ENCODE measurements at places on chromosomes 13 and 19.

DNA sequence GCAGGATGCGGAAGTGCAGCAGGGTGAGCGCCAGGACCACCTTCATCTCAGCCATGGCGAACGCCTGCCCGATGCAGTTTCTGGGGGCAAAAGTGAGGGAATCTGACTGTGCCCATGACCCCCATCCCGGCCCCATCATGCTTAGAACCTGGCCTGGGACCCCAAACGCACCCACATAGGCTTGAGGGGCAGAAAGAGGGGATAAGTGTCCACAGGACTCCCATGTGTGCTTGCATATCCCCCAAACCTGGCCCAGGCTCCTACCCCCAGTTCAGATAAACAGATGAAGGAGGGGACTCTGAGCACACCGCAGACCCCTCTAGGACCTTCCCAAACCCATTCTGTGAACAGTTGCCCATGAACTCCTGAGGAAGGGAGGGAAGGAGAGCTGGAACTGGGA, 16.0 kb upstream of the CYP4F2 start:
- DNase-seq = no peak

DNA sequence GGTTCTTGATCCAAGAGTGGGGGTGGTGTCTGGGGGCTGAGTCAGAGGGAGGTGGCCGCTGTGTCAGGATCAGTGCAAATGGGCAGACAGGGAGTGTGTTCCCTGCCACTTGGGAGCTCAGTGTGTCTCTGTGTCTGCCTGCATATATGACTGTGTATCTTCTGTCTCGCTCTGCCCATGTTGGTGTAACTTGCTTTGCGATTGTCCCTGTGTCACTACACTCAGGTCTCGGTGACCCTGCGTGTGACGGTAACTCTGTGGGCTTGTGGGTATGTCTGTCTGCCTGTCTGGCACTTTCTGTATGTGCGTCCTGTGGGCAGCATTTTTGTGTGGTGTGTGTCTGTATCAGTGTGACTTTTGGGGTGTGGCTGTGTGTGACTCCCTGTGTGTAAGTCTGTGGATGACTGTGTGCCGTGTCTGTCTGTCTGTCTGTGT, 8.2 kb upstream of the ERFL start:
- no peak for DNase-seq

GRCh38 chr13:20301015-20301402, 68.9 kb upstream of the GJB6 start:
- no peak for DNase-seq

- no peak for DNase-seq
Measured at GRCh38 chr19:13765395-13766094, 1.2 kb downstream of the MRI1 start.

DNA sequence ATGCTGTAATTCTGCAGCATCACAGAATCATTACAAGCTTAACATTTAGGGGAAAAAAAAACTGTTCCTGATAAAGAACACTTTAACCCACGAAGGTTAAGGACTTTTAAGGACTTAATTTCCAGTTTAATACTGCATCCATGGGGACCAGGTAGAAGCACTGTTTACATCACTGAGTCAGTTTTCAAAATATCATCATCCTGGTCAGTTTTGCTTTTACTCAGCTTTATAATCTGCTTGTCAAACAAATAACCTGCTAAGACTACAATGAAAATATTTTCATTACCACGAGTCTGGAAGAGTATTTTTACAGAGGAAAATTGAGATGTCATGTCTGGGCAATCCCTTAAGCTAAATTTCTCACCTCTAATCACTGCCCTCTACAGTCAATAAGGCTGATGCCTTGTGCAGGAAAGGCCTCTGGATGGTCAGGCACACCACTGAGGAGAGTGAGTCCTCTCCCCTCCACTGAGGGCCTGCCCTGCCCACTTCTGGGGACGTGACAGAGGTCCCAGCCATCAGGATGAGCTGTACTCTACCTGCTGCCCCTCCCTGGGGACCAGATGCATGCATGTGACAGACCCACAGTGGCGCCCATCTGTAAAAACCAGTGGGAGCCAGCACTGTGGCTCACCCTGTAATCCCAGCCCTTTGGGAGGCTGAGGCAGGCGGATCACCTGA, 31.0 kb downstream of the FOXO1 start:
- no peak for DNase-seq

GRCh38 chr19:574658-575526, 2.5 kb downstream of the BSG start:
- peak; percentile 51 for DNase-seq

DNA sequence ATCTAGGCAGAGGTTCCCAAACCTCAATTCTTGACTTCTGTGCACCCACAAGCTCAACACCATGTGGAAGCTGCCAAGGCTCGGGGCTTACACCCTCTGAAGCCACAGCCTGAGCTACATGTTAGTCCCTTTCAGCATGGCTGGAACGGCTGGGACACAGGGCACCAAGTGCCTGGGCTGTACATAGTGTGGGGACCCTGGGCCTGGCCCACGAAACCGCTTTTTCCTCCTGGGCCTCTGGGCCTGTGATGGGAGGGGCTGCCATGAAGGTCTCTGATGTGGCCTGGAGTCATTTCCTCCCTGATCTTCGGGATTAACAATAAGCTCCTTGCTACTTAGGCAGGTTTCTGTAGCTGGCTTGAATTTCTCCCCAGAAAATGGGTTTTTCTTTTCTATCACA, 108.1 kb downstream of the HS6ST3 start:
- no peak for DNase-seq

DNA sequence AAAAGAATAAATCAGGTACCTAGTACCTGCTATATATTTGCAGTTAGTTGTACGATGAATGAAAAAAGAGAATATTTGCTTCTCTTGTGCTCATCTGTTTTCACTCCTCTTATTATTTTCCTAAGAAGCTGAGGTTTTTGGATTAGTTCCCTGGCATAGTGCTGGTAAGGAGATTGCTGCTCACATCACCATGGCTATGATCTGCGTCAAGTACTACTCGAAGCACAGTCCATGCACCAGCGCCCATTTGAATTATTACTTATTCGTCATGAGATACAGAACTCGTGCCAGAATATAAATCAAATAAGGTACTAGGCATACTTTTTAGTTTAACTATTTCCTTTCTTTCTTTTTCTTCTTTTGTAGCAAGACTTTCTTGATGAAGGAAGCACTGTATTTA, 7.1 kb downstream of the SERTM1 start:
- DNase-seq = peak; percentile 6

DNA sequence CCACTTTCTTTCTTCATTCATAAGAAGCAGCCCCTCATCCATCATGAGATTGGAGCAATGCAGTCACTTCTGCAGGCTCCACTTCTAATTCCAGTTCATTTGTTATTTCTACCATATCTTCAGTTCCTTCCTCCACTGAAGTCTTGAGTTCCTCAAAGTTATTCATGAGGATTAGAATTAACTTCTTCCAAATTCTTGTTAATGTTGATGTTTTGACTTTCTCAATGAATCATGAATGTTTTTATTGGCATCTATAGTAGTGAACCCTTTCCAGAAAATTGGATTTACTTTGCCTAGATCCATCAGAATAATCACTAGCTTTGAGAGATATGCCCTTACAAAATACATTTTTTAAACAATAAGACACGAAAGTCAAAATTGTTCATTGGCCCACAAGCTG, 2567.7 kb upstream of the PCDH20 start:
- peak; percentile 9 for DNase-seq

- no peak for DNase-seq
Measured at GRCh38 chr19:35119578-35120155, 4.0 kb downstream of the FXYD3 start.

DNA sequence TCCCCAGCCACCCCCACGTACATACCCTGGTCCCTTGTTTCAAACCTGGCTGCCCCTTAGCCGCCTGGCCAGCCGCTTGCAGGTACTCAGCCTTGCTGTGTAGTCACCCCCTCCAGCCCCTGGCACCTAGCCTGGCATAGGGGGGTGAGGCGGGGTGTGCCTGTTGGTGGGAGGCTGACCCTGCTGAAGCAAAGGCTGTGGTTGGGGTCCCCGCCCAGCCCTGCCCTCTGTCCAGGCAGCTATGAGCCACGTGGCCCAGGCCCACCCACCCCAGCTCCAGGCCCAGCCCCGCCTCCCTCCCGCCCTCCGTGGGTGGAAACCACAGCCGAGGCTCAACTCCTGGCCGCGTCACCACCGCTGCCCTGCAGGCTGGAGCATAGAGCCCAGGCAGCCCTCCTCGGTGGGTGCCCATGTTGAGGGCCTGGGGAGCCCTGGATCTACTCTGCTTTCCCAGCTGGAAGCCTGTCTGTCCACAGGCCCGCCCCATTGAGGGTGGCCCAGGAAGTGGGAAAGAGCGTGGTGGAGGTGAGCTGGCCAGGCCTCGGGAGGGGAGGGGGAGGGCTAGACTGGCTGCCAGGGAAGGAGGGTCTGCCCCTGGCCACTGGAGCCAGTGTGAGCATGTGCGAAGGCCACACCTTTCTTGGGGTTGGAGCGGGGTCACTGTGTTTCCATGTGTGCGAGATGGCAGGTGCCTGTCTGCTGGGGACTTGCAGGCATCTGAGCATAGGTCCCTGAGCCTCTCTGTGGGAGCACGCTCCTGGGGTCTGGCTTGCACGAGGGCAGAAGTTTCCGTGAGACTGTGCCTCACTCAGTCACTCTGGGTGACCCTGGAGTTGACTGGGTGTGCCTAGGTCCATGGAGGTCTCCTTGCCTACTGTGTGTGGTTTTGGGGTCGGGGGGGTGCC, 31.0 kb downstream of the PAK4 start:
- no peak for DNase-seq

GRCh38 chr13:35700671-35701070, 224.2 kb upstream of the MAB21L1 start:
- DNase-seq = no peak

GRCh38 chr13:32135056-32135390, 103.4 kb downstream of the FRY start:
- no peak for DNase-seq

DNA sequence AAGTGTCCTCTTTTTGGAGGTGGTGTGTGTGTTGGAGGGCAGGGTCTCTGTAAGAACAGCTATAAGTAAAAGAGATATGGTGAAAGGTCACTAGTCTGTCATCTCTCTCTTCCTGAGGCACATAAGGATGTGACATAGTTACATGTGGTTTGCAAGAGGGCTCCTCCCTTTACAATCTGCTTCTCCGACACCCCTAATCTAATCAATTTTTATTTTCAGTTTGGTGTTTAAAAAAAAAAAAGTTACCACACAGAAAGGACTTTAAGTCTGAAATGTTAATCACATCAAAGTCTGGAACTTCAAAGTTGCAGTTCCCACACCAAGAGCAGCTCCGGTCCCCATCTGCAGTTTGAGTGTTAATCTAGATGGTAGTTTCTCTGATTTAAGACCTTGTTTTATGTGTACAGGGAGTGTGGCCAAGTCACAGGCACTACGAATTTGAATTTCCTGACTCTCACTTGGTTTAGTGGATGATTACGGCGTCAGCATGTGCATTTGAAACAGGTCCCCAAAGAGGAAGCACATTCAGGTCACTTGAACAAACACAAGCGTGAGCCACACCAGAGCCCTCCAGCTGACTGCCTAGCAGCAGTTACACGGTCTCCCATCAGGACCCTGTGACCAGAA, 53.1 kb downstream of the FOXO1 start:
- no peak for DNase-seq

DNA sequence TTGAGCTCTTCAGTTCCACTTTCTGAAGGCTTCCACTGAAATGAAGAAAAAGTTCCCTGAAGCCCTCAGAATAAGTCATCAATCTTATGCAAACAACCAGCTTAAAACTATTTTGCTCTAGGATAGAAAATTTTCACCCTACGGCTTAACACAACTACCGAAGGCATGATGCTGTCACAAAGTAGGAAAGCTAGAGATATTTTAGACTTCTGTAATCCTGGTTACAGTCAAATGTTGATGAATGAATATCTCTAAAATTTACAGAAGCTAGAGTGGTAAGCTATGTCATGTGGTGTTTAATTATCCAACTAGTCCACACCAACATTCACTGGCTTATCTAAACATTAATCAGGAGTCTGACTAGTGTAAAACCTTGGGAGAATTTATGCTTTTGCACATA, 197.9 kb downstream of the SUCLA2 start:
- DNase-seq = no peak

DNA sequence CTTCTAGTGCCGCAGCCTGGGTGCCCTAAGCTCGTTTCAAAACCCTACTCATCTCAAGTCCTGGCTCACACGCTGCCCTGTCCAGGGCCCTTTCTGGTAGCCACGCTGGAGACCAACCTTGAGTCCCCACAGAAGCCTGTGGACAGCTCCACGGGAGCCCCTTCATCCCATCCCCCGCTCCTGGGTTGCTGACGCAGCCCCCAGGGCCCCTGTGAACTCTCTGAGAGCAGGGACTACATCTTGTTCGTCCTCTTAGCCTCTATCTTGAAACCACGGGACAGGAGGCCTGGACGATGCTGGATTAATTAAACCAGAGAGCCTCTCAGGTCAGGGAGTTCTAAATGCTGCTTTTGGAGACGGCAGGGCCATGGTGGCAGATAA, 7.4 kb downstream of the MLLT1 start:
- DNase-seq = no peak

- DNase-seq = no peak
Measured at GRCh38 chr13:103291798-103292572, 225.8 kb upstream of the SLC10A2 start.

- no peak for DNase-seq
Measured at GRCh38 chr13:37795326-37795725, 74.2 kb downstream of the TRPC4 start.

- DNase-seq = no peak
Measured at GRCh38 chr13:39483326-39483725, 119.7 kb downstream of the LHFPL6 start.

DNA sequence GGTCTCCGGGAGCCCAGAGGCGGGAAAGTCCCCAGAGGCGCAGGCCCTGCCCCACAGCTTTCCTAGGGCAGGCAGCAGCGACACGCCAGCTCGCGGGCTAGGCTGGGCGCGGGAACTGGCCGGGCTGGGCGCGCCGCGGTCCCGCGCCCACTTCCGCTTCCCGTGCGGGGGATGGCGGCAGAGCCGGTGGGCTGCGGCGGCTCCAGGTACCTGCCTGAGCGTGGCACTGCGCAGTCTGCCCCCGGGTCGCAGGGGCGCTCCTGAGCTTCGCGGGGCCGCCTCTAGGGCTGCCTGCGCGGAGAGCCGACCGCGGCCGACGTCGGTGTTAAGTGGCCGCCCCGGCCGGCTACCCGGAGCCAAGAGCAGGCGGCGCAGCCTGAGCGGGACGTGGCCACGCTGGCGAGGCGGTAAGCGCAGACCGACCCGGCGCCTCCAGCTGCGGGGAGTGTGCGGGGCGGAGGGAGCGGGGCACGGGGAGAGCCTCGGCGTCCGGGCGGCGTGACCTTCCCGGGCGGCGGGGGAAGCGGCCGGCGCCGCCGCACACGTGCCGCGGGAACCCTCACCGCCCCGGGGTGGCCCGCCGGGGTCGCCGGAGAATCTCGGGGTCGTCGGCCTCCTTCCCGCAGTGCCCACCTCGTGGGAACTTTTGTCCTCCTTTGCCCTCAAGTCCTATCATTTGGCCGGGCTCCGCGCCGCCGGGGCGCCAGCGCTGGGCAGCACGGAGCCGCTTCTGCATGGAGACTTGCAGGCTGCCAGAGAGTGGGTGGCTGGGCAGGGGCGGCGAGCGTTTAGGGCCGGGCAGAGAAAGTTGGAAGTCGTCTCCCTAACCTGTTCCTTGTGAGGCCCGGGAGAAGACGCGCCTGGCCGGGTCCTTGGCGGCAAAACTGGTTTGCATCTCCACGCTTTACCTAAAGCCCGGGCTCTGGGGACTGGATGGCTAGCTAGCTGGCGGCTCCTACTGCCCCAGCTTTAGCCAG, 31.4 kb upstream of the MPHOSPH8 start:
- peak; percentile 41 for DNase-seq

Measured in fibroblast of pulmonary artery (primary cell).